ENCODE measurements at places on chromosomes 4 and X.

- peak; percentile 17 for DNase-seq
Observed at GRCh38 chrX:63686878-63687714, 97.9 kb downstream of the ARHGEF9 start.

- DNase-seq = no peak
Observed at GRCh38 chr4:3417448-3417847, 24.3 kb upstream of the HGFAC start.

GRCh38 chr4:94757192-94758140, at the start of gene BMPR1B:
TSS of gene BMPR1B (plus strand) at chr4:94757955. CDS start at chr4:95104425, 346,470 bp downstream.
- DNase-seq = no peak

- DNase-seq = no peak
Observed at GRCh38 chrX:110042496-110042895, 39.6 kb downstream of the TMEM164 start.

GRCh38 chr4:140222171-140222570, 68.2 kb upstream of the MAML3 start:
- no peak for DNase-seq

DNA sequence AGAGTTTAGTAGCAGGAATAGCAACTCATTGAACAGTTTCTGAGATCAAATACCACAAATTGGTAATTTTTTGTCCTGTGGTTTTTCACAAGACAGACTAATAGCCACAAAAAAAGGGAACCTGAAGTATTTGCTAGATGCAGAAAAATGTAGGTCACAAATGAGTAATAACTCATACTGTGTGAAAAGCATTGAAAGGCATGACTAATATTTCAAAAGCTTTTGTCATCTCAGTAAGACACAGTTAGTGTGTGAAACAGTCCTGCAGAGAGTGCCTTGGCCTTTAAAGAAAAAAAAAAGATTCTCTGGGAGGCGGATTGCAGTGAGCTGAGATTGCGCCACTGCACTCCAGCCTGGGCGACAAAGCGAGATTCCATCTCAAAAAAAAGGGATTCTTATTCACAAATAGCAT, 31.4 kb upstream of the SLC25A31 start:
- no peak for DNase-seq

- DNase-seq = no peak
Observed at GRCh38 chr4:16187455-16187854, 38.8 kb downstream of the TAPT1 start.

GRCh38 chr4:81876106-81876505, 404.4 kb upstream of the RASGEF1B start:
- no peak for DNase-seq

DNA sequence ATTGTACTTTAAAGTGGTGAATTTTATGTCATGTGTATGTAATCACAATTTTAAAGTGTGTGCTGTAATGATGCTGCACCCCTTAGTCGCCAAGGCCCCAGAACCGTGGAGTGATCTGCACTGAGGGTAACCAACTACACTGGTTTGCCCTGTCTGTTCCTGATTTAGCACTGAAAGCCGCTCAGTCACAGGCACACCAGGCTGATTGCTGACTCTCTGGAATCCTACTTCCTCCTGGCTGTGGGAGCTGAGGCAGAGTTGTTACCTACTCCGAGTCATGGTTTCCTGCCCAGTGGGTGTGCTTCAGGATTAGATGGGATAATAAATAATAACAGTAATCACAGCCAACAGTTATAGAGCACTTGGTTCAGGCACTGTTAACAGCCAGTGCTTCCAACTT, 645.4 kb downstream of the BCOR start:
- no peak for DNase-seq

DNA sequence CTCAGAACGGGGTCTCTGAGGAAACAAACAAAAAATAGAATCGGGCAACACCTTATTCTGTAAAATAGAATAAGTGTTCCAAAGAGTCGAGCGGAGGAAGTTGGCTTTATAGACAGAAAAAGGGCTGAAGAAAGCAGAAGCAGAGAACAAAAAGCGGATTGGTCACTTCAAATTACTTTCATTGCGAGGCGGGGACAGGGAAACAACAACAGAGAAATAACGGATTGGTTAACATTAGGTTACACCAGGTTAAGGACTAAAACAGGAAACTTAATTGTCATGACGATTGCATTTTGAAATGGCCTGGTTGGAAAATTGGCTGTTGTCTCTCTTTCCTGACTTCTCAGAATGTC, 433 bp upstream of the COQ2 start:
- peak; percentile 46 for DNase-seq

GRCh38 chrX:13226214-13226613, 93.6 kb downstream of the ATXN3L start:
- DNase-seq = no peak

DNA sequence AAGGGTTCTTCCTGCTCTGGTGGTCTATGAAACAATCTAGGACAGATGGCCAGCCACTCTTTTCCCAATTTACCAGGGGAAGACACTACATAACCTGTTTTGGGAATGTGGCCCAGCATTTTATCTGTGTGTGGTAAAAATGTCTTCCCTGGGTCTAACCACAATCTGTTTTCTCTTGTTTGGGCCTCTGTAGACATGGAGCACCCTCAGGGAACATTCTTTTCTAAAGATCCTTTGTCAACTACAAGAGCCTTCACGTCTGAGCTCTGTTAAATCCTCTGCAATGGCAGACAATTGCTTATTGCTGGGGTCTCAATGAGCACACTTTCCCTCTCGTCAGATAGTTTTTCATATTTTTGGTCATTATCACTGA, 35.5 kb downstream of the PLAC1 start:
- DNase-seq = no peak

GRCh38 chrX:40202456-40202855, 104.7 kb upstream of the BCOR start:
- DNase-seq = peak; percentile 46

- no peak for DNase-seq
Observed at GRCh38 chr4:57234252-57234775, 124.1 kb upstream of the IGFBP7 start.

GRCh38 chrX:28966331-28966730, 379.1 kb downstream of the IL1RAPL1 start:
- DNase-seq = no peak

DNA sequence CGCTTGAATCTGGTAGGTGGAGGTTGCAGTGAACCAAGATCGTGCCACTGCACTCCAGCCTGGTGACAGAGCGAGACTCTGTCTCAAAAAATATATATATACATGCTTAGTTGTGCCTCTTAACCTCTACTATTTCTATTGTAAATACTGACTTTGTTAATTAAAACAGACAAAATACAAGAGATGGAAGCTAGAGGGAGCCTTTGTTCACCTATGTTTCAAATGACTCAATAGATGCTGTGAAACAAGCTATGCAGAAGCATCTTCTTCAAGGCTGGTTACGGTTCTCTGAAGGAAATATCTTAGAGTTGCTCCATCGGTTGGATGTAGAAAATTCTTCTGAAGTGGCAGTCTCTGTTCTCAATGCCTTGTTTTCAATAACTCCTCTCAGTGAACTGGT, 6.2 kb downstream of the NCAPG start:
- no peak for DNase-seq

DNA sequence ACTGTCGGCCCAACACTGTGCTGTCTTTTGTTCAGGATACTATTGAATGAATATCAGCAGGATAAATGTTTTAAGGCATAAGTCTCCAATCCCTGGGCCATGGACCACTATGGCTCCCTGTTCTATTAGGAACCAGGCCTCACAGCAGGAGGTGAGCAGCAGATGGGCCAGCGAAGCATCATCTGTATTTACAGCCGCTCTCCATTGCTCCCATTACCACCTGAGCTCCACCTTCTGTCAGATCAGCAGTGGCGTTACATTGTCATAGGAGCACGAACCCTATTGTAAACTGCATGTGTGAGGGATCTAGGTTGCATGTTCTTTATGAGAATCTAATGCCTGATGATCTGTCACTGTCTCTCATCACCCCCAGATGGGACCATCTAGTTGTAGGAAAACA, 3.7 kb upstream of the APLN start:
- no peak for DNase-seq

DNA sequence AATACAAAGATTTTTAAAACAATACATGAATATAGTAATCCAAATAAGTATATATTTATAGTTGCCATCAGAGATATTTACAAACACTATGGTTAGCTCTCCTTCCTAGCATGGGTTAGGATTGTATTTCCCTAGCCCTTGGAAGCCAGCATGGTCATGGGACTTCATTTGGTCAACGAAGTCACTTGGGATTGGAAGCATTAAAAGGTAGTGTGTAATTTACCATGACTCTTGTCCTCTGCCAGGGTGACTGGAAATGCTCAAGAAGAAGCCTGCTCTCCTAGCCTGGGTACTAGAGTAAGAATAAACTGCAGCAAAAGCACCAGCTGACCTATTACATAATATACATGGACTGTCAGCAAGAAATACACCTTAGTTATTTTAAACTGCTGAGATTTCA, 102.9 kb downstream of the COL25A1 start:
- DNase-seq = no peak

DNA sequence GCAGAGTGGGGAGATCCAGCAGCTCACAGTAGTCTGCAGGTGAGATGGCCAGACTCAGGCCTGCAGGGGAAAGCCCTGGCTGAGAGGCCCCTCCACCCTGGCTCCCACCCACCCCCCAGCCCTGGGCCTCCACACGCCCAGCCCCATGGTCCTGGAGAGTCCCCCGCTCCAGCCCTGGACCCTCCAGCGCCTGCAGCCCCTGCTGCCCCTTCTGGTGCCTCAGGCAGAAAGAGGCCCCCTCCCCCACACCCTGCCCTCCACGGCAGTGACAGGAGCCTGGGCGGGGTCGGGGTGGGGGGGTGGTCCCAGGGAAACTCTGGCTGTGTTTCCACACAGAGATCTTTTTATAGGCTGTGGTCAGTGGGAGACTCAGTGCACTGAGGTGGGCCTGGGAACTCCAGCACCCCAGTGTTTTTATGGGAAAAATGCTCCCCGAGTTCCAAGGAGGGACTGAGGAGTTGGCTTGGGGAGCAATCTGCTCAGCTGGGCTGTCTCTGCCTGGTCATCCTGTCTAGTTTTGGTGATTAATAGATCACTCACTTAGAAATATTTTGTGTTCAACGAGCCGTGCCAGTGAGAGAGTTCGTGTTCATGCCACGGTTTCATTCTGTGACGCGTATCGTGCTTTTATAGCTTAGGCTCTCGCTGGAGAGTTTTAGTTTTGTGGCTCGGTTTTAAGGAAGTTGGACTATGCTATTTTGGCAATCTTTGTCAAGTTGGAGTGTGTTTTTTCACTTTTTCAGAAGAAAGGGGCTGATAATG, 53.1 kb upstream of the HGFAC start:
- no peak for DNase-seq

All from activated CD4-positive, alpha-beta memory T cell treated with anti-CD3 and anti-CD28 coated beads, Interleukin-2, amount 10 ng/mL, durations not matched to agents 7 days and 5 days (primary cell).